Uterus (tissue), 4 donors: ENCODE measurements at places on chromosomes 4 and X.

- peak overlapping the region; percentile 47 for H3K27ac ChIP-seq
- peak overlapping the region; percentile 32 for H3K4me3 ChIP-seq
- H3K27me3 ChIP-seq = no peaks in the 10 kb centered on the region
- peaks cover 4% of the 10 kb centered on the region for H3K4me1 ChIP-seq
Measured at GRCh38 chrX:153609917-153610835, 11.2 kb upstream of the CCNQ start.

DNA sequence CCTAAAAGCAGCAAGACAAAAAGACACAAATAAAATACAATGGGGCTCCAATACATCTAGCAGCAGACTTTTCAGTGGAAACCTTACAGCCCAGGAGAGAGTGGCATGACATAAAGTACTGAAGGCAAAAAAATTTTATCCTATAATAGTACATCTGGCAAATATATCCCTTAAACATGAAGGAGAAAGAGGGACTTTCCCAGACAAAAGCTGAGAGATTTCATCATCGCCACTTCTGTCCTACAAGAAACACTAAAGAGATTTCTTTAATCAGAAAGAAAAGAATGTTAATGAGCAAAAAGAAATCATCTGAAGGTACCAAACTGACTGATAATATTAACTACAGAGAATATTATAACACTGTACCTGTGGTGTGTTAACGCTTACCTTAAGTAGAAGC, 86.4 kb downstream of the ANKRD17 start:
- no peak for DNase-seq
- no peaks in the 10 kb centered on the region for H3K36me3 ChIP-seq
- H3K4me1 ChIP-seq = no peaks in the 10 kb centered on the region
- H3K27ac ChIP-seq = no peak overlapping the region
- H3K27me3 ChIP-seq = no peaks in the 10 kb centered on the region
- H3K4me3 ChIP-seq = no peak overlapping the region

GRCh38 chr4:188930822-188931221, 791.6 kb downstream of the TRIML1 start:
- H3K27ac ChIP-seq = no peak overlapping the region
- no peak overlapping the region for H3K4me3 ChIP-seq
- no peak for DNase-seq
- no peaks in the 10 kb centered on the region for H3K36me3 ChIP-seq
- no peaks in the 10 kb centered on the region for H3K27me3 ChIP-seq
- no peaks in the 10 kb centered on the region for H3K4me1 ChIP-seq

DNA sequence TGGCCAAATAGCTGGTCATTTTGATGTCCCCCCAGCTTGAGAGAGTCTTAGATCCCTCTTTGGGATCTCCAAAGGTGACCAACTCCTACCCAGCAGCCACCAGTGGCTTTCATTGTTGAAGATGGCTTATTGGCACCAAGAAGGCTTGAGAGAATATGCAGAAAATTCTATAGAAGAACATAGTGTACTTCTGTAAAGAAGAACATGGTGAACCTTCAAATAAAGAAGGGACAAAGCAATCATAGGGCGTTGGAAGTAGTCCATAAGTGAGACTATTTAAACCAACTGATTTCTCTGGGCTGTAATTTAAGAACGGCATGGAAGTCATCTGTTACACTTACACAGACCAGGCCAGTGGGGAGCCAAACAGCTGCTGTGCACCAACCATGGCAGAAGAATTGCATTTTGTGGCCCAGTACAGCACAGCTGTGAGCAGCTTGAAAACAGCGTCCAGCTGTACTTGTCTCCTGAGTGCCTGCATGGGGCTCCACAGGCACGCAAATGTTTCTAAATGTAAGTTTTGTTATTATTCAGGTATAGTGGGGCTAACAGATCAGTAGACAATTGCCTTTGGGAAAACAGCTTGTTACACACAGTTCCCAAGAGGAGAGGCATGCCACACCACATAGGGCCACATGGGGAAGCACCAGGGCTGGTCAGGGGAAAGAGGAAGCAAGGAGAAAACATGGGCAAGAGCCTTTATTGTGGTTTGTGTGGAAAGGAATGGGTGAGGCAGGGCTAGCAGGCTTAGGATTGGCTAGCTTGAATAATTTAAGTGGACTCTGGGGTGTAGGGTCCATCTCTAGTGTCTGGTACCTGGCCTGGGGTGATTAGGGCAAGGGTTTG, 125.0 kb downstream of the ARHGAP6 start:
- no peak overlapping the region for H3K4me3 ChIP-seq
- no peaks in the 10 kb centered on the region for H3K4me1 ChIP-seq
- H3K27ac ChIP-seq = no peak overlapping the region
- no peak for DNase-seq
- no peaks in the 10 kb centered on the region for H3K36me3 ChIP-seq

DNA sequence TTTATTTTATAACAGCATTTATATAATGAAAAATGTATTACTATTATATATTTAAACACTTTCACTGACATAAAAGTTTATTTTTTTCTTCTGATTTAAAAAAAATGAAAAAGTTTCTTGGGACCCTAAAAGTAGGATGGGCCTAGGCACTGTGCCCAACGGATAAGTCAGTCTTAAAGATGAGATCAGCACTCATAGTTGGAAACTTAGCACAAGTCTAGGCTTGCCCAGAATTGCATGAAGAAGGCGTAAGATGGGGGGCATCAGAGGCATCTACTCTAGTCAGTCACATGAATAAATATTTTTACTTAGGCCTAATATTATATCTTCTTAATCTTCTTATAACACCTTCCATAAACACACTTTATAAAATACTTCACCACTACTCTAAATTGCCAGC, 306.7 kb upstream of the GRID2 start:
- H3K36me3 ChIP-seq = no peaks in the 10 kb centered on the region

DNA sequence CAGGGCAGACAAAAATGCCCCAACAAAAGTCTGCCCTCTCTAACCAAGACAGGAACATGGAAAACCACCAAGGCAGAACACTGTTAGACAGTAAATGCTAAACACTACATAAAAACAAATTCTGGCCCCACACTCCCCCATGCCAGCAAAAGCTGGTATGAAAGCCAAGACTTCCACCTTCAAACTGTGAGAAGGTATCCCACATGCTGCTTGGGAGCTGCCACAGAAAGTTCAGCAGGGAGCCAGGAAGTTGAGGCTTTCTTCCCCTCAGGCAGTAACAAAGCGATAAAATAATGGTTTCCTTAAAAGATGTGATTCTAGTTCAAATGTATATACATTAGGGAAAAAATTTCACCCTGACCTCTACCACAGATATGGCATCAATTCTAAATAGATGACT, 770.4 kb upstream of the NDST4 start:
- H3K4me1 ChIP-seq = no peaks in the 10 kb centered on the region
- no peak overlapping the region for H3K27ac ChIP-seq
- H3K4me3 ChIP-seq = no peak overlapping the region
- no peaks in the 10 kb centered on the region for H3K27me3 ChIP-seq

DNA sequence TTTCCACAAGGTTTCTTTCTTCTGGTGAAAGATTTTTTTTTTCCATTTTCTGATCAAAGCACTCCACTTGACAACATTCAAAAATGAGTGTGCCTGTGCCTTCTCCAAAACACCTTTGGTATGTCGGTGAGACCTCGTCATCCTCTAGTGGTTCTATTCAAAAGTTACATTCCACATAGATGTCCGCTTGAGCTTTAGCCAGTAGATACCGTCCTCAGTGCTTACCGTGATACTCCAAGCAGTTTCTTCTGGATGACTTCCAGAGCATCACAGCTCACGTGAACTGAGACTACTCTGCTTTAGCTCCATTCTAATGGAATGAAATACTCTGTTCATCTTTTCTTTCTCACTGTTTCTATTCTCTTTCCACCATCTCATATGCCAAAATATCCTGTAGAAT, 38.2 kb upstream of the VEGFC start:
- H3K4me1 ChIP-seq = no peaks in the 10 kb centered on the region
- no peak for DNase-seq
- no peaks in the 10 kb centered on the region for H3K36me3 ChIP-seq

GRCh38 chr4:101972791-101973190, 182.3 kb downstream of the BANK1 start:
- no peaks in the 10 kb centered on the region for H3K4me1 ChIP-seq
- H3K36me3 ChIP-seq = no peaks in the 10 kb centered on the region
- no peak for DNase-seq
- no peaks in the 10 kb centered on the region for H3K27me3 ChIP-seq
- no peak overlapping the region for H3K4me3 ChIP-seq

DNA sequence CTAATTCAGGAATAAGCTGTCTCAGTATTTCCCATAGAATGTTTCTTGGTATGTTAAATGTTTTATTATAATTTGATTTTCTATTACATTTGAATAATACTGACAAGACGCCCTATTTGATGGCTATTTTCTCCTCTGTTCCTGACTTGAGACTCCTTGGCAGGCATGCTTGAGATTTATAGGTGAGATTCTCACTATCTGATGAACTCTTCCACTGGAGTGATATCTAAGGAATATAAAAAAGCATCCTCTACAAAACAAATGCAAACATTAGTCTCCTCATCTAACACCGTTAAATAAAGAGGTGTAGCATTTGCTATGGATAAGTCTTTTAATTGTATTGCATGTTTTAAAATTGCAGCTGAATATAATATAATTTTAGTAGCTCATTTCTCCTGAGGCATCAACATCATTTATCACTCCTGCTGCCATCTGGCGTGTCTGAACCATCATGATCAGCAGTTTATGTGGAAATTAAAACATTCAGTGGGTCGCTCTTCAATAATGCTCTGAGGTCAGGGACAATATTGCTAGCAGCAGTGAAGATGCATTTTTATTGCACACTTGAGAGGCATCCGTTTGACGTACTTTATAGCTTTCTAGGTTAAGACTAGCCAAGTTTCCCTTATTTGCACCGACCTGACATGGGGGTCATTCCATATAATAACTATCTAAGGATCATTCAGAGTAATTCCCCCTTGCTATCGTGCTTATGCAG, 210.4 kb upstream of the GALNTL6 start:
- no peak overlapping the region for H3K4me3 ChIP-seq
- DNase-seq = no peak
- H3K27me3 ChIP-seq = no peaks in the 10 kb centered on the region
- no peak overlapping the region for H3K27ac ChIP-seq
- no peaks in the 10 kb centered on the region for H3K36me3 ChIP-seq

DNA sequence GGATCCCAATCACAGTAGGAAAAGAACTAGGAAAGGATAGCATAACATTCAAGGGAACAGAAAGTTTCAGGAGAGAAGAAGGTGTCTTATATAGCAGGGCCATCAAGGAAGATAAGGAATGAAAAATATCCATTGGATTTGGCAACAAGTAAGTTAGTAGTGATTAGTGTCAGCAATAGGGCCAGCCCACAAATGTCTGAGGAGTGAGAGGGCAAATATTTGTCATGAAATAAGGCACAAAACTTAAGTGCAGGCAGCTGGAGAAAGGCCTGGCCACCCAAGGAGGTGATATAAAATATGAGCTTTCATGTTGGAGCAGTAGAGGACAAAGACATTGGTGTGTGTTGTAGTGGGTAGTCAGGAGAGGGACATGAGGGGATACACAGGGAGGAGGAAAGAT, 132.1 kb downstream of the COL4A6 start:
- H3K27ac ChIP-seq = no peak overlapping the region
- no peak overlapping the region for H3K4me3 ChIP-seq
- H3K27me3 ChIP-seq = no peaks in the 10 kb centered on the region
- DNase-seq = no peak
- H3K4me1 ChIP-seq = no peaks in the 10 kb centered on the region
- no peaks in the 10 kb centered on the region for H3K36me3 ChIP-seq

DNA sequence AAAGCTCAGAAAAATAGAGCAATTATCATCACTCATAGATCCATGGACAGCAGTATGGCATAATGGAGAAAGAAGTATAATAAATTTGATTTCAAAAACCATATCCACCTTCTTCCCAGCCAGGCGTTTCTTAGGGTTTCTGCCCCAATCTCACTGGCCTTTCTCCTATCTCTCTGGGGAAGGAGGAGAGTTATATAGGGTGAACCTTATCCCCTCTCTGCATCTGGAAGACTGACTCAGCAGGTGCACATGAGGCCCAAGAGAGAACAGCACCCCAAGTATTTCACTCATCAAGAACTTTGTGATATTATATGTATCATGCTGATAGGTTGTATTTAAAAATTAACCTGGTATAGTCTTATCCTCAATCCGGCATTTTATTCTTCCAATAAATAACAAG, 318.8 kb upstream of the RASGEF1B start:
- H3K4me1 ChIP-seq = no peaks in the 10 kb centered on the region
- no peaks in the 10 kb centered on the region for H3K36me3 ChIP-seq
- no peak overlapping the region for H3K27ac ChIP-seq
- H3K27me3 ChIP-seq = no peaks in the 10 kb centered on the region

- no peaks in the 10 kb centered on the region for H3K27me3 ChIP-seq
- H3K36me3 ChIP-seq = no peaks in the 10 kb centered on the region
- no peaks in the 10 kb centered on the region for H3K4me1 ChIP-seq
- no peak overlapping the region for H3K27ac ChIP-seq
- DNase-seq = no peak
Measured at GRCh38 chrX:20224814-20225487, 41.8 kb downstream of the RPS6KA3 start.

DNA sequence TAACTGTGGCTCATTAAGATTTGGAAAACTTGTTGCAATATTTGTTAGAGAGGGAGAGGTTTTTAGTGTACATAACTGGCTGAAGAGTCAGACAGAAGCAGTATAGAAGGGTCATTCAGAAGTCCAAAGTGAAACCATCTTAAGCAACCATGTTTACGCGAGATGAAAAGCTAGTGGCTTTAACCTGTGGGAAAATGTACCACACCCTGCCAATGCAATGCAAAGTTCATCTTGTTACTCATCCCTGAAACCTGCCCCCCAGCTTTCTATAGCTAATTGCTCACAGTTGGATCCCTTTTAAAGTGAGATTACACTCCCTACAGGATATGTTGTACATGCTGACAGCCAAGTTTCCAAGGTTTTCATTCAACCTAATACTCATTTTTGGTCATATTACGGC, 96.7 kb upstream of the RAPGEF2 start:
- H3K4me3 ChIP-seq = no peak overlapping the region
- no peaks in the 10 kb centered on the region for H3K4me1 ChIP-seq
- H3K36me3 ChIP-seq = no peaks in the 10 kb centered on the region
- no peaks in the 10 kb centered on the region for H3K27me3 ChIP-seq
- H3K27ac ChIP-seq = no peak overlapping the region

DNA sequence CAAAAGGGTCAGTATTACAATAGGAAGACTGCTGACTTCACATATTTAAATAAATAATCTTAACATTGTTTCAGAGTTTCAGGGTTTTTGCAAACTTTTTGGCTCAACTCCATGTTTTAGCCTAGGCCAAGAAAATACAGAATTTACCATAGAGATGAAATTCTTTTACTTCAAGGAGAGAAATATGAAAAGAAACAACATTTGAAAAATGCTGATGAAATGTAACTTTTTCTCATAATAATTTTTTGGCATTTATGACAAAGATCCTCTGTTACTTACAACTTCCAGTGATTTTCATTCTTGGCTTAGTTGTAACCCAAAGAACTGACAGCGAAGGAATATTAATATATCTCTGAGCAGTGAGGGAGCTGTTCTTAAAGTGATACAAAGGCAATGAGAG, 316.1 kb upstream of the EMCN start:
- no peaks in the 10 kb centered on the region for H3K36me3 ChIP-seq
- no peak for DNase-seq
- H3K27me3 ChIP-seq = no peaks in the 10 kb centered on the region
- no peak overlapping the region for H3K27ac ChIP-seq

DNA sequence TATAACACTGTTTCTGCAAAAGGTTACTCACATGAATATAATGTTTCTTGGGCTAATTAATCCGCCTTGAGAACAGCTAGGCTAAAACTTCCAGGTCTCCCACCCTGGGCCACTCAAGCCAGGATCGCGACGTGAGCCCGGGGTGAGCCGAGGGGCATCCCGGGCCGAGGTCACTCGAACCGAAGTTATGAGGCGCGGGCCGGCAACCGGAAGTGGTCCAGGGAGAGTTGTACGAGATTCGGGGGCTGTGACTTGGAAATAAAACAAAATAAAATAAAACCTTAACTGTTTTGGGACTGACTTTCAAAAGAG, 317 bp downstream of the CMC4 start:
- H3K36me3 ChIP-seq = no peaks in the 10 kb centered on the region
- peak overlapping the region; percentile 79 for H3K27ac ChIP-seq
